CD4-positive, alpha-beta T cell treated with Interleukin-6 for 4 hours (primary cell): ENCODE measurements at places on chromosomes 16 and 17.

- no peak for DNase-seq
Measured at GRCh38 chr17:50150354-50151040, at the start of gene PPP1R9B. PPP1R9B (minus strand) TSS chr17:50150677; CDS start chr17:50150513, 164 bp downstream.

- peak; percentile 57 for DNase-seq
Measured at GRCh38 chr17:76997981-76998531, 129.9 kb downstream of the MGAT5B start.

DNA sequence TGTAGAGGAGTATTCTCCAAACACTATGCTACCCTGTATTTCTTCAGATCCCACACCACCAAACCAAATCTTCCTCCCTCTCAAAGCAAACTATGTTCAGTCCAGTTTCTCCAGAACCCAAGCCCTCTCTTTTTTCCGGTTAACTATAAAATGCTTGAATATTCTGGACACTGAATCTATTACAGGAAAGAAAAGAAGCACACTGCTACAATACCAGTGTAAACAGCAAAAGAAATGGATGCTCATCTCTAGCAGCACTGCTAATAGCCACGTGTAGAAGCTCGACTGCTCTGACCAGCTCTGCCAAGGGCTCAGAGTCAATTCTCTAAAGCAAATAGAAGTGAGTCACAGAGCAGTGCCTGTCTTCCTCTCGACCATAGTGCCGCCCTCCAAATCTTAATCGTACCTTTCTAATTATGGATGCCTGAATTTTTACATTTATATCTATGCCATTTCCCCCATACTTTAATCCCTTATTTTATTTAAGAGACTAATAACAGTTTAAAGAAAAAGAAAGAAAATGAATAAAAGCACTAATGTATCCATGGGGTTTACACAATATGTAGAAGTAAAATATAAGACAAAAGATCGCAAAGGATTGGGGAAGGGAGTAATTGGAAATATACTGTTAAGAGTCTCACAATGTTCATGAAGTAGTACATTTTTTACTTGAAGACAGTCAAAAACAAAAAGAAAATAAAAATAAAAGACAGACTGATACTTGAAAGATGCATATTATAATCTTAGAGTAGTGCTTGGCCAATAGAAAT, 154.5 kb downstream of the PARN start:
- DNase-seq, result no peak

DNA sequence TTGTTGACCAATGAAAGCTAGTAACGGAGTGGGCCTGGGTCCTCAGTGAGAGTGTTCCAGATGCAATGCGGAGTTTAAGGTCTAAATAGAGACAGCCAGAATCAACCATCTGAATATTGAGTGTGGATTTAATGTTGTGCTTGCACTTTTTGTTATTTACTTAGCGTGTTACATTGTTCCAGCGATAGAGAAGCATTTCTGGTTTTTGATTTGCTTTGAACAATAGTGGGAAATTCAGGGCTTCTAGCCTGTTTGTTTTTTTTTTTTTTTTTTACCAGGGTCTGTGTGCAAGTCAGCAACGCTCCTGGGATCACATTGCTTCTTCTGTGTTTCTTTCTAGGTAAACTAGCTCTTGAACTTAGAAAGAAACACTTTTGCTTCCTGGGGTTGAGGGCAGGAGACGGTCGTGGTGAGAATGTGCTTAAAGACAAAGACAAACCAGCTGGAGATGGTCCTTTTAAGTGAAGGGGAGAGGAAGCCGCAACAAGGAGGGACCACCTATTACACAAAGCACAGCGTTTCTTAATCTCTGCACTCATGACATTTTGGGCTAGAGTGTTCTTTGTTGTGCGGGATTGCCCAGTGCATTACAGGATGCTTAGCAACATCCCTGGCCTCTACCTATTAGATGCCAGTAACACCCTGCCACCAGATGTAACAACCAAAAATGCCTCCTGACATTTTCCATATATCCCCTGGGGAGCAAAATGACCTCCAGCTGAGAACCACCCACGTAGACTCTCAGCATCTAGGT, 119.2 kb downstream of the MAP2K6 start:
- DNase-seq, result no peak

GRCh38 chr17:13989138-13989537, 80.2 kb upstream of the COX10 start:
- no peak for DNase-seq

GRCh38 chr17:78558989-78559388, 18.2 kb downstream of the DNAH17 start:
- no peak for DNase-seq
